ENCODE measurements at places on chromosomes 4 and X. TPM values are rescaled to one million over a fixed set of nuclear protein-coding genes. Genes with fewer than 3 reads are reported as not detected.

Gene LGI2
- total RNA-seq = 0.54 TPM

Gene ETDB
- not detected for total RNA-seq

Gene TMPRSS11D
- 0.09 TPM for total RNA-seq

Gene NDP
- 0.41 TPM for total RNA-seq

Gene ERAS
- not detected for total RNA-seq

Gene IRAK1
- total RNA-seq = 80.5 TPM
